Vagina (tissue), 2 donors: ENCODE measurements at places on chromosomes 7 and 10.

GRCh38 chr7:35246819-35247218 lies 7.1 kb downstream of the TBX20 start:
- no peak overlapping the region for H3K27ac ChIP-seq
- H3K4me3 ChIP-seq, result no peak overlapping the region
- H3K36me3 ChIP-seq, result no peaks in the 10 kb centered on the region
- no peak for DNase-seq
- no peaks in the 10 kb centered on the region for H3K27me3 ChIP-seq

DNA sequence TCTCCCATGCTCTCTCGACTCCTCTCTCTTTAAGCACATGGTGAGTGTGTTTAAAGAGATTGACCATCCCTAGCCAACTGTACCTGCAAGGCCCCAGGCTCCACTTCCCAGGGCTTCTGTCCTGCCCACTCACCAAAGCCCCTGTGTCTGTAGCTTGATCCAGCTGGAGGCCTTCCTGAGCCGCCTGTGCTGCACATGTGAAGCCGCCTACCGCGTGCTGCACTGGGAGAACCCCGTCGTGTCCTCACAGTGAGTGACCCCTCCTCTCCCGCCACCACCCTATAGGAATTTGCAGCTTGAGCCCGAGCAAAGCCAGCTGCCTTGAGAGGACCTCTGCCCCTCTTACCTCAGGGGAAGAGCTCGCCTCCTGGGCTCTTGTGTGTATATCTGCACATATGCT lies 11.2 kb downstream of the ZFYVE27 start:
- H3K27me3 ChIP-seq, result no peaks in the 10 kb centered on the region
- H3K36me3 ChIP-seq, result peaks cover 91% of the 10 kb centered on the region
- DNase-seq, result no peak
- H3K27ac ChIP-seq, result no peak overlapping the region

GRCh38 chr10:71250842-71251241 lies 38.5 kb downstream of the UNC5B start:
- H3K4me3 ChIP-seq, result no peak overlapping the region
- H3K27me3 ChIP-seq, result no peaks in the 10 kb centered on the region
- no peaks in the 10 kb centered on the region for H3K36me3 ChIP-seq
- no peak overlapping the region for H3K27ac ChIP-seq
- peaks cover 65% of the 10 kb centered on the region for H3K4me1 ChIP-seq

GRCh38 chr10:18719811-18720210 lies 60.6 kb downstream of the ARL5B start:
- no peaks in the 10 kb centered on the region for H3K36me3 ChIP-seq
- no peak overlapping the region for H3K27ac ChIP-seq
- no peaks in the 10 kb centered on the region for H3K27me3 ChIP-seq
- H3K4me1 ChIP-seq, result no peaks in the 10 kb centered on the region

GRCh38 chr7:42953994-42954393 lies 21.8 kb downstream of the MRPL32 start:
- no peaks in the 10 kb centered on the region for H3K36me3 ChIP-seq
- no peaks in the 10 kb centered on the region for H3K27me3 ChIP-seq
- H3K4me1 ChIP-seq, result no peaks in the 10 kb centered on the region
- DNase-seq, result no peak
- no peak overlapping the region for H3K4me3 ChIP-seq

GRCh38 chr10:65346466-65346865 lies 1579.4 kb upstream of the LRRTM3 start:
- H3K36me3 ChIP-seq, result no peaks in the 10 kb centered on the region
- DNase-seq, result no peak
- H3K4me3 ChIP-seq, result no peak overlapping the region
- no peaks in the 10 kb centered on the region for H3K4me1 ChIP-seq

- H3K4me3 ChIP-seq, result no peak overlapping the region
- no peak overlapping the region for H3K27ac ChIP-seq
- no peak for DNase-seq
- no peaks in the 10 kb centered on the region for H3K4me1 ChIP-seq
- no peaks in the 10 kb centered on the region for H3K36me3 ChIP-seq
- H3K27me3 ChIP-seq, result no peaks in the 10 kb centered on the region
Observed at GRCh38 chr10:37015498-37015897, 109.9 kb upstream of the ANKRD30A start.

DNA sequence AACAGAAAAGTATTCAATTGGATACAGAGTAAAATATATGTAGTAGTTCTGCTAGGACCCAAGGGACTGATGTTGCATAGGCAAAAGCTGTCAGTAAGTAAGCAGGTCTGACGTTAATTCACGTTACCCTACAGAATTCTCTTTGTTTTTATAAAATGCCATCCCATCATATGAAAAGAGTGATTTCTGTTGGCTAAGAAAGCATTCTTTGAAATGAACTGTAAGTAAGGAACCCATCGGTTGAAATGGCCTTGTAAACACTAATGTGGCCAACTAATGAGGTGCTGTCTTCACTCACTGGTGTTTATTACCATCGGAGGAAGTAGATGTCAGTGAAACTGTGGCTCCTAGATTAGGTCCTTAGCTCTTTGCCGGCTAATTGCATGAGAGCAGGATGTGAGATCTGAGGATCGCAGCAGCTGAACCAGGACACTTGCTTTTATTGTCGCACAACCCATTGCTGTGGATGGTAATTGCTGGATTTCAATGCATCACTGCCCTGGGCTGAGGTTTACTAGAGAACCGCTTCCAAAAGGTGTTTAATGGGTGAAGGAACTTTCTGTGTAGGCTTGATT lies 49.5 kb downstream of the UBE3C start:
- DNase-seq, result no peak
- H3K4me1 ChIP-seq, result no peaks in the 10 kb centered on the region
- peaks cover 72% of the 10 kb centered on the region for H3K36me3 ChIP-seq

DNA sequence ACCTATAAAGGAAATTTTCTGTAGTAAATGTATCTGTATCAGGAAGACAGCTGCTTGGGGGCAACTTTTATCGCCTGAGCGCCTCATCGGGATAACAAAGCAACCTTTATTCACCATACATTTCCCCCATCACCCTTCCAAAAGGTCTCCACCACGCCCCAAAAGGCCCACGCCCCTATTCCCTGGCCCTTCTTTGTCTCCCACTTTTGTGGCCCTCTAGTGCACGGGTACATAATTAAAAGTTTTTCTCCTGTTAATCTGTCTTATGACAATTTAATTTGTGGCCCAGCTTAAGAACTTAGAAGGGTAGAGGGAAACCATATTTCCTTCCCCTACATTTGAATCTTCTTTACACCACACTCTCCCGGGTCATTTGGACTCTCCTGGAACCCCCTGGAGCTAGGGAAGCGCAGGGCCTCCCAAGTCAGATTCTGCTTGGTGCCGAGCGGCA lies 625 bp downstream of the RP9 start:
- H3K27ac ChIP-seq, result peak overlapping the region; percentile 82
- DNase-seq, result no peak
- H3K27me3 ChIP-seq, result no peaks in the 10 kb centered on the region
- H3K4me1 ChIP-seq, result peaks cover 48% of the 10 kb centered on the region
- peak overlapping the region; percentile 99 for H3K4me3 ChIP-seq

GRCh38 chr10:133151543-133151972 lies 8.5 kb upstream of the KNDC1 start:
- H3K27ac ChIP-seq, result no peak overlapping the region
- H3K27me3 ChIP-seq, result no peaks in the 10 kb centered on the region
- no peak overlapping the region for H3K4me3 ChIP-seq
- H3K36me3 ChIP-seq, result no peaks in the 10 kb centered on the region

DNA sequence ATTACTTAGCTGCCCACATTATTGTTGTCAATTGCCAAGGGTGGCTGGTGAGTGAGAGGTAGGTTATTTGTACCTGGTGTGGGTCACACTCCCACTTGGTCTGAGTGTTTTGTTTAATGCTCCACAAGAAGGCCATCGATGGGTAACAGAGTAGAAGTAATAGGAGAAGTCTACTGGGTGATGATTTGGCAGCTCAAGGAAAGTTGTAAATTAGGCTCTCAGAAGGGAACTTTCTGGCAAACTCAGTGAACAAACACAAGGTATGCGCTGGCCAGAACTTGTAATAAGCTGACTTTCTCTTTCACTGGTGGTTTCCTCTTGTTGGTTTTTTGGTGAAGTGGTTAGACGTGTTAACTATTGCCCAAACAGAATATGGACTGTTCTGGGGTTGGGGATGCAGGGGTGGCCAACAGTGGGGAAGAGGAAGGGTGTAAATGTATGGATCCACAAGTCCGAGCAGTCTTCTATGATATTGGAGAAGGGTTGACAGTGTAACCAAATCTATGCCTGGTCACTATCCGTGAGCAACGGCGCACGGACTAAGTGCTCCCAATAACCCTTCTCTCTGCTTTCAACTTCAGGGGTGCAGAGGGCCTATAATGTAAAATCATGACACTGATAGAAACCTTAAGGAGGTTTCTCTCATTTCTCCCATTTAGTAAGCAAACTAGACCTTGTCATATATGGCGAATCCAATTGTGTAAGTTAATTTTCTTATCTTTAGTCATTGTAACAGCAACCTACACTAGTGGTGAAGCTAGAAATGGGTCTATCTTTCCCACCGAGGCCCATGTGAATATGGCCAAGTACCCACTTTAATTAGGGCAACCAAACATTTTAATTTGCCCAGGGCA lies 212.8 kb downstream of the PTEN start:
- no peaks in the 10 kb centered on the region for H3K36me3 ChIP-seq
- DNase-seq, result no peak
- H3K27ac ChIP-seq, result no peak overlapping the region
- H3K4me3 ChIP-seq, result no peak overlapping the region
- H3K27me3 ChIP-seq, result no peaks in the 10 kb centered on the region

DNA sequence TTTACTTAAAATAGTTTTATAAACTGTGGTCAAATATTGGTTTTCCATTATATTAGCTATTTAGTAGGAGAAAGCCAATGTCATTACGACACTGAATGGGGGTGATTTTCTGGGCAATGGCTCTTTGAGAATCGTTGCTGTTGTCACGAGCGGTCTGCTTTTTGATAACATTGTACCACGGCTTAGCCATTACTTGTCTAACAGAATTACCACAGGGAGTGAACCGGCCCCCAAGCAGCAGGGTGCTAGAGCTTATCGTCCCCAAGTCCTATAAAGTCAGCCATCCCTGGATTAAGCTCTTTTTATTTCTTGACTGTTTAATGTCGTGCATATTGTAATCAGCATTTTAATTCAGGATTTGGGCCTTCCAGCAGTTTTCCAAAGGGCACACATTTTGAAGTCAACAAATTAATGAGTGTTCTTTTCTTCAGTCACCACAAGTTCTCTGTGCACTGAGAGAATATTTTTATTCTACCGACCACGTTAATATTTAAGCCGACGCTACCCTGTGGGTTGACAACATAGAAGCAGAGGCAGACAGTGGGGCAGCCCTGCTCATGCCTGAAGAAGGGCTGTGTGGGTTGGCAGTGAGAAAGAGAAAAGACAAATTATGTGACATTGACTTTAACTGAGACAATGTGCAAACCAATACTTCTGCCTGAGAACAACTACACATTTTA lies 125.8 kb downstream of the ICA1 start:
- H3K27me3 ChIP-seq, result no peaks in the 10 kb centered on the region
- no peak overlapping the region for H3K27ac ChIP-seq
- no peak overlapping the region for H3K4me3 ChIP-seq
- no peak for DNase-seq
- H3K4me1 ChIP-seq, result no peaks in the 10 kb centered on the region

DNA sequence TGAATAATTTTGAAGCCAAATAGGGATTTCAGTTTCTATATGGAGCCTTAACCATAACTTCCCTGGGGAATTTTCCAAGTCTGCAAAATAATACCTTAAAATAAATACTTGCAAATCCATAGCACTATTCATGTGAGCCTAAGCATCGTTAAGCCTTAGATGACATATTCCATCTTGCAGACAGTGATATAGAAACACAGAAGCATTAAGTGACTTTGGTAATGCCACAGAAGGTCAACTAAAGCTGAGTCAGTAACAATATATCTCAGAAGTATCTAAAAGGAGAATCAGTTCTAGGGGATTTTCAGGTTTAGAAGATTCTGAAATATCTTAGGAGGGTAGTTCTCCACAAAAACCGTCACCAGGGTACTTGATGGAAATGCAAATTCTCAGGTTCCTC lies 163.4 kb upstream of the COL1A2 start:
- no peak overlapping the region for H3K4me3 ChIP-seq
- no peak overlapping the region for H3K27ac ChIP-seq
- no peaks in the 10 kb centered on the region for H3K4me1 ChIP-seq
- DNase-seq, result no peak

GRCh38 chr7:54811041-54811845 lies 52.2 kb upstream of the SEC61G start:
- no peak overlapping the region for H3K27ac ChIP-seq
- H3K4me1 ChIP-seq, result peaks cover 9% of the 10 kb centered on the region
- no peaks in the 10 kb centered on the region for H3K36me3 ChIP-seq
- H3K27me3 ChIP-seq, result no peaks in the 10 kb centered on the region
- DNase-seq, result no peak

GRCh38 chr7:149423449-149424110 lies 37.3 kb downstream of the ZNF777 start:
- peaks cover 6% of the 10 kb centered on the region for H3K4me1 ChIP-seq
- no peaks in the 10 kb centered on the region for H3K36me3 ChIP-seq
- no peak for DNase-seq
- H3K4me3 ChIP-seq, result peak overlapping the region; percentile 39
- H3K27ac ChIP-seq, result no peak overlapping the region

DNA sequence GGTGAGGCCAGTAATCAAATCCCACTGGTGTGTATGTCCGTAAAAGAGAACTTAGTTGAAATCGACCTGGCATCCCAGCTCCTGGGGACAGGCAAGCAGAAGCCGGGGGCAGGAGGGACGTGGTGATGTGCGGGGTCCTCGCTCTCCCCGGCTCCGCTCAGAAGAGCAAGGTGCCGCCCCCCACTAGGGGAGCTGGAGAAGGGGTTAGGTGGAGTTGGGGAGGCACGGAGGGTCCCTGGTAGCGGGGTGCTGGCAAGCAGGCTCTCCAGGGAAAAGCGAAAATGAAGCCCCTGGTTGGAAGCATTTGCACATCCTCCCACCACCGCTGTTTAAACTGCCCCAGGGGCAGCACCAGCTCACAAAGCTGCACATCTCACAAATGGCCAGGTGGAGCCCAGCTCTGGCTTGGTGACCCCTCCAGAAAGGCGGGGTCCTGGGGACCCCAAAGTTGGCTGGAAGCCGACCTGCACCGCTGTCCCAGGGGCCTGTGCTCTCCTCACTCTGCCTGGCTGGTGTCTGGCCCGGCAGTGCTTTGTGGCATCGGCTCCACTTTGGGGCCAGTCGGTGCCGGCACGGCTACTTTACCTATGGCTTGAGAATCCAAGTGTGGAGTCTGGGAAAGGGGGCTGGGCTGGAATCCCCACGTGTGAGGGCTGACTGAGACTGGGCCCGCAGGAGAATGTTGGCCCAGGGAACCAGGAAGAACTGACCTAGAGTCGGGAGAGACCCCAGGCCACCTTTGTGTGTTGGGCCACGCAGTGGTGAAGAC lies 2.9 kb upstream of the CFAP46 start:
- H3K4me1 ChIP-seq, result peaks cover 14% of the 10 kb centered on the region
- no peaks in the 10 kb centered on the region for H3K36me3 ChIP-seq
- H3K27me3 ChIP-seq, result no peaks in the 10 kb centered on the region
- no peak overlapping the region for H3K27ac ChIP-seq
- DNase-seq, result no peak

- no peaks in the 10 kb centered on the region for H3K27me3 ChIP-seq
- no peaks in the 10 kb centered on the region for H3K4me1 ChIP-seq
- H3K36me3 ChIP-seq, result no peaks in the 10 kb centered on the region
- no peak overlapping the region for H3K4me3 ChIP-seq
- no peak for DNase-seq
Observed at GRCh38 chr7:101328159-101328558, 6.5 kb upstream of the IFT22 start.
